ENCODE measurements at places on chromosomes 1 and 21.

- no peak for DNase-seq
Measured at GRCh38 chr21:44439211-44439600, 16.1 kb upstream of the LRRC3 start.

- DNase-seq = no peak
Measured at GRCh38 chr1:151993734-151994496, at the start of gene S100A10. Gene S100A10, minus strand, starts transcription at chr1:151993859. Its CDS starts 7,629 bp downstream, at chr1:151986230.

DNA sequence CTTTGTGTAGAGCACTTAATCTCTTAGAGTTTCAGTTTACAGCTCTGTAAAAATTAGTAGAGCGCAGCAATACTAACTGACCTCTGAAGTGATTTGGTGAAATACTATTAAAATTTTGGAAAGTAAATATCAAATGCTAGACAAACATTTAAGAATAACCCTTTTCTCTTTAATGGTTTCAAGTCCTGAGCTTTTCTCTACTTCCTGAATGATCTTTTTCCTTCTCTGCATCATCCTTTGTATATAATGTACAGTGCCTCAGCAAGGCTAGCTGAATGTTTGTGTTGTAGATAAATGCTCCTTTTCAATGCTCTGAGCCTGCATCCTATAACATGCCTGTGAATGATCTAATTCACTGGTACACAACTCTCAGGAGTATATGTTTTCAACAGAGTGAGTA is 272.9 kb downstream of the ADGRL2 start:
- DNase-seq = no peak

DNA sequence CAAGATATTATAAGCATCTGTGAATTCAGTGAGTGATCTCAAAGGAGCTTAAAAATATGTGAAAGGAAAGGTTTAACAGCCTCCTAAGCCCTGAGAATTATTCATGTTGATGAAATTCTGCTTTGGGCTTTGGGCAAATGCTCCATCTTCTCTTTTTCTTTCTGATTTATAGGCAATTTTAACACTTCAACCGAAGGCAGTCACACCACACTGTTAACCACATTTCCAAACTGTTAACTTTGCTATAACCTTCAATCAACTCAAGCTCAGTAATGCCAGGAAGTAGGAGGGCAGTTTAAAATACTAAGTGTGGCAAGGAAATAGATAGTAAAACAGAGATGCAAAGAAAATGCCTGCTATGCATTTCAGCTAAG is 54.4 kb upstream of the NEK7 start:
- DNase-seq = no peak
